Hair follicle dermal papilla cell (primary cell): ENCODE measurements at places on chromosomes 7 and 10. TPM values are rescaled to one million over a fixed set of nuclear protein-coding genes. Genes with fewer than 3 reads are reported as not detected.

WAPL gene
- 39.8 and 48.4 TPM in 2 replicates for total RNA-seq

PIK3CG gene
- total RNA-seq = not detected in 2 replicates

CDHR1 gene
- total RNA-seq = under 0.01 and 0.12 TPM in 2 replicates

ATOH7 gene
- not detected in 2 replicates for total RNA-seq

NOS3 gene
- total RNA-seq = 1.5 and 3.9 TPM in 2 replicates
